ENCODE measurements at places on chromosomes 7 and 10.

GRCh38 chr10:106242301-106242700, 922.2 kb downstream of the SORCS1 start:
- no peak for DNase-seq

DNA sequence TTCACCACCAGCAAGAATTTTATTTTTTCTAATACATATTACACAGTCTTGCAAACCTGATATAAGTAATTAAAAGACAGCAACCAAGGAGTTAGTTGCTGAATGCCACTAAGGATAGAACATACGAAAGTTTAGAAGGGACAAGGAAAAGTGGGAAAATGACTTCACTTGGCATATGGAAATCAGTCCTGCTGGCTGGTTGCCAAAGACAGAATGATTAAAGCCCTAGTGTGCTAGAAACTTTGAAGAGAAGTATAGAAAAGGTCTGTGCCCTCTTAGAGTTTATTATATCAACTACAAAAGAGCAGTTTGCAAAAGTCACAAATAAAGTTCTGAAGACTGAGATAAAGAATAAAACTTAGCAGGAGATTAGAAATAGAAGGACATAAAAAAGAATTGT, 5.8 kb upstream of the YAE1 start:
- no peak for DNase-seq

- DNase-seq, result no peak
Observed at GRCh38 chr7:47550788-47551470, 31.0 kb downstream of the TNS3 start.

- no peak for DNase-seq
Observed at GRCh38 chr10:61795551-61795950, 105.9 kb upstream of the ARID5B start.

GRCh38 chr7:55491346-55491745, 81.0 kb downstream of the VOPP1 start:
- no peak for DNase-seq

GRCh38 chr10:26780793-26781601, 79.8 kb downstream of the ABI1 start:
- no peak for DNase-seq

DNA sequence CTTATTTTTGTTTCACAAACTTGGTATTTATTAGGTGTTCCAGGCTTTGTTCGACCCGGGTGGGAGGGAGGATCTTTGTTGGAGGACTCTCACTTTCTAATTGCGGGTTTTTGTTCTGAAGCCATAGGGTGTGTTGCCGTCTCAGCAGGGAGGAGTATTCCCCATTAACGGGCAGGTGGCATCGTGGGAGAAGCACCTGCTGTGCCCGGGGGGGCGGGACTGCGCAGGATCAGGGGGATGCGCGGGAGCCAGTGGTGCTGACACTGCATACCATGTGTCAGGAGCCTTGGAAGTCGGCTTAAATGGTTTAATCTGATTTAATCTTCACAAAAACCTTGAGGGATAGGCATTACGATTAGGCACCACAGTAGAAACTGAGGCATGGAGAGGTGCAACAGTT, 113.0 kb downstream of the MGMT start:
- DNase-seq, result no peak

DNA sequence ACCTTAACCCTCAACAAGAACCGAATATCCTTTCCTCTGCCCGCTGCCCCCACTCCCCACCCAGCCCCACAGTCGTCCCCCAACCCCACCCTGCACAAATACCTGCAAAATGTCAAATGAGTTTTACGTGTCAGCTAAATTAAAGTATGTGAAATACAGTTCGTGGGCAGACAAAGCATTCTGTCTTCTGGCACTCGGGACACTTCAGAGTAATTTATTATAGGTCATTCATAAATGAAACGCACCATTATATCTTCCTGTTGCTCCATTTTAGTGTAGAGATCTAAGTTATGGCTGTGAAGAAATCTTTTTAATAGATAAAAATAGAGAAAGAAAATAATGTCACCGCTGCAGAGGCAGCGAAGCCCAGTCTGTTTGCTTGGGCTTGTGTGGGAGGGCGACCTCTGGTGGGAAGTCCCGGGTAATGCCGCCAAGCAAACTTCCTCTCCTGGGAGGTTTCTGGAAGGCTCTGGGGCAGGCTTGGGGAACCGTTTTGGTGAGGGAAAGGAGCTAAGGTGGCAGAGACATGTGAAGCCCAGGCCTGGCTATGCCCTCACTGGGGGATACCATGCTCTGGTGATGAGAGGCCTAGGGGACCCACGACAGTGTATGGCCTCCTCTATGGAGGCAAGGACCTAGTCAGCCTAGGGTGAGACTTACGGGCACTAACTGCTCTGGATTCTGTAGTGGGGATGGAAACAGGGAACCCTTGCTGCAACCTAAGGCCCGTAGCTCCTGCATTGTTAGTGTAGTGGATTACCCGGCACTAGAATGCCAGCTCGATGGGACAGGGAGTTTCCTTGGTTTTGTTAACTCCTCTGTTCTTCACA, 604.9 kb downstream of the LRMDA start:
- DNase-seq, result no peak

- DNase-seq, result no peak
Observed at GRCh38 chr7:19587291-19587690, 121.5 kb downstream of the POLR1F start.

DNA sequence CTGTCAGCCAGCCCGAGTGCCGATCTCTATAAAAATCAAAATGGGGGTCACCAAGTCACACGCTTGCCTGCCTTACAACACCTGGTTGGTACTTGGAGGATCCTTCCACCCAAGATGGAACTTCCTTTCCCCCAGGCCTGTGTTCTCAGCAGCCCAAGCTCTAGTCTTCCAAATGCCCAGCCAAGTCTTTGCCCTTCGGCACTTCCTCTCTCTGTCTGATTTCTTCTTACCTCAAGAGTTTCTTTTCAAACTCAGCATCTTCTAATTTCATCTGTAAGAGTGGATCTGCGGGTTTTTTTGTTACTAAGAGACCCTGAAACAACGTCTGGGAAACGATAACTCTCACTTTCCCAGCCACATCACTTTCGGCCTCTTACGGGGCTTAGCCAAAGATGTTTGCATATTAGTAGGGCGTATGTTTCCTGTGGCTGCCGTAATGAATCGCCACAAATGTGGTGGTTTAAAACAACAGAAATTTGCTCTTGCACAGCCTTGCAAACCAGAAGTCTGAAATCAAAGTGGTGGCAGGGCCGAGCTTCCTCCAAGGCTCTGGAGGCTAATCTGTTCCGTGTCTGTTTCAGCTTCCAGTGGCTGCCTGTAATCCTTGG, 219.9 kb downstream of the TCF7L2 start:
- DNase-seq, result no peak

GRCh38 chr10:122487174-122487765, 25.9 kb downstream of the HTRA1 start:
- DNase-seq, result no peak

GRCh38 chr10:49191349-49191748, 3.2 kb upstream of the TMEM273 start:
- DNase-seq, result no peak

DNA sequence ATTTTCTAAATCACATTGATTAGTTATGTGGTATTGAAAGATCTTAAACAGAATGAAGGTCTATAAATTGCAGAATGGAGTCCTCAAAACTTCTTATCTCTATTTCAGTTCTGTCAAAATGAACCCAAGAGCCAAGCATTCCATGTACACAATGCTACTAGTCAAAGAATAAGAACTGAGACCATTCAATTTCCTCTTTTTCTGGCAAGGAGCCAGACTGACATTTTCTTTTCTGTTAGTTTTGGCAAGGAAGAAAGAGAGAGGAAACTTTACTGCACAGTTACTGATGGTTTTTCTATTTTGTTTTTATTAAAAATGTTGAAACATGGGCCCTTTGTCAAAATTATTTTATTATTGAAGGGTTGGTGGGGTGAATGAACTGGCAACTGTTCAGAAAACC, 181.8 kb upstream of the FERD3L start:
- DNase-seq, result no peak

GRCh38 chr7:127782654-127783559, 130.9 kb downstream of the SND1 start:
- DNase-seq, result no peak

DNA sequence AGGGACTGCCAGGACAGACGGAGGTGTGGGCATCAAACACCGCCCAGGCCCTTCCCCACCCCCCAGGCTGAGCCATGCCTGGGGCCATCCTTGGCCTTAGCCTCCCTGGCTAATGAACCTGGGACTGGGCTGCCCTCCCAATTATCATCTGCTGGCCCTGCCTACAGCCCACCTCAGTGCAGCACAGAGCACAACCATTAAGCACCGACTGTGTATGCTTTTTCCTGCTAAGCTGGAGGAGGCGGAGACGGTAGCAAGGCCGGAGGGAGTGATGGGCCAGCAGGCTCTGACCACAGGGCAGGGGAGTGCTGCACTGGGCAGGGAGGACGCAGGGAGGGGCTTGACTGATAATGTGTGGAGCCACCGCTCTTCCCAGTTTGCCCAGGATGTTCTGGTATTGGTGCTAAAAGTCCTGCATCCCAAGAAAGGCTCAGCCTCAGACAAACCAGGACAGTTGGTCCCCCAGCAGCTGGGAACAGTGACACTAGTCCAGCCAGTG, 72.0 kb downstream of the C10orf143 start:
- DNase-seq, result no peak

DNA sequence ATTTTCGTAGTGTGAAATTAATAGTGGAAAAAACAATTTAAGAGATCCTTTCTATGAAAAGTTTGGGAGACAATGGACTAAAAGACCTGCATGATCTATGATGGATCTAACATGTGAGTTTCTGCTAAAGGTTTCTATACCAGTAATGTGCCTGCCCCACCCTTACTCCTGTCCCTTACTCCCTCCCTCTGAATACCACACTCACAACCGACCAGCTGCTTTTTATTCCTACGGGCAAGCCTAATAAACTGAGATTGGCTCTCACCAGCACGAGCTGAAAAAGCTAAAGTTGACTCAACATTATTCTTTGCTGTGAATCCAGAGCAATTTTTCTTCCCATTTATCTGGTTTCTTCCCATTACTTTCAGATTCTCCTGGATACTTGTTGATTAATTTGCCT, 17.8 kb upstream of the REEP3 start:
- DNase-seq, result no peak

Measured in stimulated activated CD8-positive, alpha-beta memory T cell treated with anti-CD3 and anti-CD28 coated beads, Interleukin-15, amount 100 ng/mL, for 1 hour (primary cell).